ENCODE measurements at places on chromosomes 5 and 9. TPM values are rescaled to one million over a fixed set of nuclear protein-coding genes. Genes with fewer than 3 reads are reported as not detected.

The ANKRD31 gene
- total RNA-seq, result under 0.01 TPM

The PHF24 gene
- total RNA-seq, result 1.00 TPM

The PCDHB14 gene
- not detected for total RNA-seq

The TPM2 gene
- 4.5 TPM for total RNA-seq

The TBC1D2 gene
- total RNA-seq, result 3.2 TPM

The ARHGEF28 gene
- total RNA-seq, result 12.0 TPM

The IFNA2 gene
- not detected for total RNA-seq

The SPINK1 gene
- total RNA-seq, result not detected

The C1QTNF2 gene
- total RNA-seq, result 1.3 TPM

The FRRS1L gene
- total RNA-seq, result not detected

The GZMA gene
- total RNA-seq, result not detected

The NMUR2 gene
- not detected for total RNA-seq

The SPINK6 gene
- not detected for total RNA-seq

The CTXN3 gene
- not detected for total RNA-seq

The CCDC183 gene
- 0.69 TPM for total RNA-seq

The DNAH5 gene
- total RNA-seq, result under 0.01 TPM

The PCDHA8 gene
- total RNA-seq, result not detected

The PCDHGA2 gene
- 0.67 TPM for total RNA-seq

The FOXD4L3 gene
- total RNA-seq, result not detected

The STOML2 gene
- total RNA-seq, result 252 TPM

The PCSK1 gene
- 1.4 TPM for total RNA-seq

The NUDT2 gene
- 34.4 TPM for total RNA-seq

The C5orf46 gene
- total RNA-seq, result not detected

The PCDHB4 gene
- not detected for total RNA-seq

The PCDHGA4 gene
- 0.67 TPM for total RNA-seq

The HAVCR1 gene
- not detected for total RNA-seq

The RFX3 gene
- total RNA-seq, result 2.3 TPM

The TAF11L12 gene
- not detected for total RNA-seq

The ANKRD55 gene
- not detected for total RNA-seq

The SURF4 gene
- 233 TPM for total RNA-seq

The LIFR gene
- 1.7 TPM for total RNA-seq

The PHF2 gene
- 11.0 TPM for total RNA-seq

The SLC6A7 gene
- total RNA-seq, result not detected

The TOMM5 gene
- 107 TPM for total RNA-seq

The FAXDC2 gene
- total RNA-seq, result 8.6 TPM

The MOB3B gene
- total RNA-seq, result 8.5 TPM

The TEK gene
- under 0.01 TPM for total RNA-seq

The SV2C gene
- total RNA-seq, result not detected

The TMEM171 gene
- total RNA-seq, result 31.6 TPM

The DND1 gene
- 1.00 TPM for total RNA-seq

The SLC24A2 gene
- total RNA-seq, result under 0.01 TPM

The TAS2R1 gene
- not detected for total RNA-seq

The SECISBP2 gene
- 27.2 TPM for total RNA-seq

The CTNND2 gene
- not detected for total RNA-seq

The TRIM7 gene
- 7.3 TPM for total RNA-seq

The KIF24 gene
- total RNA-seq, result 5.5 TPM

The SAXO1 gene
- under 0.01 TPM for total RNA-seq

The GABRA1 gene
- not detected for total RNA-seq

The ADCY2 gene
- 1.7 TPM for total RNA-seq

The PCDHB12 gene
- total RNA-seq, result not detected

The DAB2IP gene
- total RNA-seq, result 27.0 TPM

Data from melanocyte of skin (primary cell).